ENCODE measurements at places on chromosomes 1 and 21. TPM values are rescaled to one million over a fixed set of nuclear protein-coding genes. Genes with fewer than 3 reads are reported as not detected.

Gene S100A9
- not detected for total RNA-seq

Gene INSRR
- total RNA-seq = not detected

Gene ST6GALNAC5
- total RNA-seq = 0.14 TPM

Gene SH2D1B
- total RNA-seq = not detected

Gene TXNIP
- 38.6 TPM for total RNA-seq

Gene TMEM240
- 1.0 TPM for total RNA-seq

Gene TRPM2
- 0.07 TPM for total RNA-seq

Gene TMEM61
- total RNA-seq = 0.30 TPM

Gene MIXL1
- total RNA-seq = not detected

Gene FCRLB
- total RNA-seq = 0.29 TPM

Gene HPCAL4
- total RNA-seq = 0.14 TPM

Gene FTCD
- 4.5 TPM for total RNA-seq

Gene MCOLN2
- not detected for total RNA-seq

Gene ZBTB8B
- not detected for total RNA-seq

Gene PLA2G2A
- 13.0 TPM for total RNA-seq

Gene DYNLT5
- total RNA-seq = not detected

Gene LY9
- not detected for total RNA-seq

Gene TEKT2
- total RNA-seq = not detected

Gene MCOLN3
- 2.5 TPM for total RNA-seq

Gene CLCA4
- total RNA-seq = not detected

Data from Caco-2 (cell line).